PC-9 (cell line): ENCODE measurements at places on chromosomes 1 and 21. TPM values are rescaled to one million over a fixed set of nuclear protein-coding genes. Genes with fewer than 3 reads are reported as not detected.

DNA sequence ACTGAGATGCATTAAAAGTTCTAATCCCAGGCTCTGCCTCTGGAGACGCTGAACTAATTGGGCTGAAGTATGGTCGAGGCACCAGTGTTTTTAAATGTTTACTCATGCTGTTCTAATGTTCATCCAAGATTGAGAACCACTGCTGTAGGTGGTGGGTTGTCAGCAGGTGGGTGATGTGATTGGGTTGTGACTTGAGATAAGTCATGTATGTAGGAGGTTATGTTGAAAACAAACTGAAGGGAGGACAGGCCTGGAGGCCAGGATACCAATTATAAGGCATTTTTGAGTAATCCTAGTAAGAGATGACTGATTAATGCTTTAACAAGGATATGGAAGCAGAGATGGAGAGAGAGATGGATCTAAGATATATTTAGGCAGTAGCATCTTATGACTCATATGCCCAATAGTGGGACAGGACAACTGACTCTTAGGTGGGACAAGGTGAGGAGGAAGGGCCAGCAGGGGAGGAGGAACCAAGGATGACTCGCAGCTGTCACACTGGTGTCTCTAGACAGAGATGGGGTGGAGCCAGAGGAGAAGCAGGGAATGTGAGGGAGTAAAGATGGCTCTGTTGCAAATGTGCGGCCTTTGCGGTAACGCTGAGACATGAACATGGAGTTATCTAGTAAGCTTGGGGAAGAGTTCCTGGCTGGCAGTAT, 29.3 kb downstream of the RAB4A start:
- no peaks in the 10 kb centered on the region for H3K4me1 ChIP-seq
- no peaks in the 10 kb centered on the region for H3K36me3 ChIP-seq
- no peak for DNase-seq

- H3K27ac ChIP-seq, result no peak overlapping the region
- H3K4me3 ChIP-seq, result no peak overlapping the region
- H3K4me1 ChIP-seq, result no peaks in the 10 kb centered on the region
- no peak for DNase-seq
- H3K36me3 ChIP-seq, result no peaks in the 10 kb centered on the region
- H3K27me3 ChIP-seq, result no peaks in the 10 kb centered on the region
Observed at GRCh38 chr1:101918277-101918676, 78.4 kb downstream of the OLFM3 start.

- no peaks in the 10 kb centered on the region for H3K36me3 ChIP-seq
Observed at GRCh38 chr1:248831842-248832241, 6.1 kb upstream of the SH3BP5L start.

DNA sequence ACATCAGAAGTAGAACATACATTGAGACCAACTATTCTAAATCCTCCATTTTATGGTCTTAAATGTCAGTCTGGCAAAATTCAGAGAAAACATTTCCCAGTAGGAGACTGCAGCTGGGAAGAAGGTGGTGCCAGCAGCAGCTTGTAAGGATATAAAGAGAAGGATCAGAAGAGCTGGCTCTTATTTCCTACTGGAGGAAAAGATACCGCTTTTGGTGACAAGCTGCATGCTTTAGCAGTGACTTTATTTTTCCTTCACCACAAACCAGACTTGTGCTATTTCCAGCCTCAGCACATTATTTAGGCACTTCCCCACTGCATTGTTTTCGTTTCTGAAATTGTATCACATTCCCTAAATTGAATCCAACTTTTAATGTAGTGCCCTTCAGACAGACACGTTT, 28.4 kb downstream of the RNF11 start:
- H3K27me3 ChIP-seq, result no peaks in the 10 kb centered on the region
- H3K36me3 ChIP-seq, result no peaks in the 10 kb centered on the region
- H3K27ac ChIP-seq, result no peak overlapping the region
- no peak overlapping the region for H3K4me3 ChIP-seq
- peak; percentile 35 for DNase-seq
- H3K4me1 ChIP-seq, result peaks cover 44% of the 10 kb centered on the region

DNA sequence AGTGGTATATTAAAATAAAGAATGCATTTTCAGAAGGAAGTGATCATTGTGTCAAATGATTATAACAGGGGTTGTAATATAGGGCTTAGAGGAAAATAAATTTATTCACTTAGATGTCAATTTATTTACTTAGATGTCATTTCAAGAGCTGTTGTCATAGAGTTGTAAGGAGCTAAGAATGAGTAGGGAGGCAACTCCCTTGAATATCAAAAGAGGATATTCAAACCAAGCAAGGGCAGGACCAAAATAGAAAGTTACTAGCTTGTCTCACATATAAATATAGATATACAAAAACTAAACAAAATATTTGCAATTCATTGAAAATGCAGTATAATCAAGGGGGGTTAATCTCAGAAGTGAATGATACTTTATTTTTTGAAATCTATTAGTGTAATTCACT, 16.0 kb upstream of the RASAL2 start:
- H3K27ac ChIP-seq, result no peak overlapping the region
- H3K4me1 ChIP-seq, result no peaks in the 10 kb centered on the region
- H3K4me3 ChIP-seq, result no peak overlapping the region
- H3K36me3 ChIP-seq, result no peaks in the 10 kb centered on the region

DNA sequence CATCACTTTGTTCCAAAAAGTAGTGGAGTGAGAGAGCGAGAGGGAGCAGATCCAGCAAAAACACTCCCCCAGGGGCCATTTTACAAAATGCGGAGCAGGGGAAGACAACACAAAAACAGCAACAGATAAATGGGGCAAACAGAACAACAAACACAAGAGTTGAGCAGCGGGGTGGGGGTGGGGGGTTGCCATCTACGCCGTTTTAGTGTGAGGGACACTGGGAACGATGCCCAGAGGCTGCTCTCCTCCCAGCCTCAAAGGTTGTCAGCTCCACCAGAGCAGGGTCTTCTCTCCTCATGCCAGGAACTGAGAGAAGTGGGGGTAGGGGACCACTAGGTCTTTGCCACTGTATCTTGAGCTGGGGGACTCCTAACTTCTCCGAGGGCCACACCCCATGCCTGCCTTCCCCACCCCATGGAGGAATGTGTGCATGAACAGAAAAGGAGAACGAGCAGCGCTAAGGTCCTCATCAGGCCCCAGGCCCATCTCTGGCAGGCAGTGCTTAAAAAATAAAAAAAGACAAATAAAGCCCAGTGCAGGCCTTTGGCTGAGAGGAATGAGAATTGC, 1.3 kb upstream of the PBXIP1 start:
- no peak overlapping the region for H3K4me3 ChIP-seq
- DNase-seq, result no peak
- H3K36me3 ChIP-seq, result no peaks in the 10 kb centered on the region
- no peak overlapping the region for H3K27ac ChIP-seq

The CD5L gene
- total RNA-seq, result not detected in 2 replicates

The LIN9 gene
- 10.0 and 12.1 TPM in 2 replicates for total RNA-seq

GRCh38 chr1:222728746-222729145, 8.3 kb upstream of the FAM177B start:
- no peak for DNase-seq
- no peak overlapping the region for H3K27ac ChIP-seq
- no peak overlapping the region for H3K4me3 ChIP-seq
- H3K4me1 ChIP-seq, result no peaks in the 10 kb centered on the region
- H3K36me3 ChIP-seq, result peaks cover 58% of the 10 kb centered on the region

- H3K36me3 ChIP-seq, result no peaks in the 10 kb centered on the region
- H3K4me1 ChIP-seq, result no peaks in the 10 kb centered on the region
- no peak overlapping the region for H3K4me3 ChIP-seq
Observed at GRCh38 chr1:190320952-190321351, 156.7 kb downstream of the BRINP3 start.

- H3K36me3 ChIP-seq, result no peaks in the 10 kb centered on the region
- no peaks in the 10 kb centered on the region for H3K4me1 ChIP-seq
- no peak overlapping the region for H3K4me3 ChIP-seq
- no peaks in the 10 kb centered on the region for H3K27me3 ChIP-seq
Observed at GRCh38 chr21:42559326-42559725, 45.7 kb downstream of the SLC37A1 start.

- H3K4me1 ChIP-seq, result peaks cover 26% of the 10 kb centered on the region
- no peak for DNase-seq
- no peak overlapping the region for H3K4me3 ChIP-seq
Observed at GRCh38 chr1:40887012-40887378, 24.8 kb upstream of the CITED4 start.

GRCh38 chr1:54645806-54646676, 4.5 kb downstream of the MROH7 start:
- H3K27ac ChIP-seq, result no peak overlapping the region
- peaks cover 19% of the 10 kb centered on the region for H3K27me3 ChIP-seq
- no peak overlapping the region for H3K4me3 ChIP-seq
- DNase-seq, result no peak
- H3K36me3 ChIP-seq, result no peaks in the 10 kb centered on the region
- no peaks in the 10 kb centered on the region for H3K4me1 ChIP-seq

- no peak overlapping the region for H3K4me3 ChIP-seq
- H3K4me1 ChIP-seq, result no peaks in the 10 kb centered on the region
- H3K27me3 ChIP-seq, result no peaks in the 10 kb centered on the region
- no peak overlapping the region for H3K27ac ChIP-seq
Observed at GRCh38 chr1:155833665-155834295, 23.2 kb downstream of the GON4L start.

The AGT gene
- total RNA-seq, result not detected in 2 replicates

GRCh38 chr1:53409695-53410094, 49.5 kb upstream of the DMRTB1 start:
- no peaks in the 10 kb centered on the region for H3K36me3 ChIP-seq
- H3K27ac ChIP-seq, result no peak overlapping the region
- H3K4me3 ChIP-seq, result no peak overlapping the region
- no peak for DNase-seq
- peaks cover 35% of the 10 kb centered on the region for H3K4me1 ChIP-seq
- H3K27me3 ChIP-seq, result 0 out of 2 replicates have a peak, but pooled peaks cover 10% of the 10 kb centered on the region

The NTRK1 gene
- not detected in 2 replicates for total RNA-seq

DNA sequence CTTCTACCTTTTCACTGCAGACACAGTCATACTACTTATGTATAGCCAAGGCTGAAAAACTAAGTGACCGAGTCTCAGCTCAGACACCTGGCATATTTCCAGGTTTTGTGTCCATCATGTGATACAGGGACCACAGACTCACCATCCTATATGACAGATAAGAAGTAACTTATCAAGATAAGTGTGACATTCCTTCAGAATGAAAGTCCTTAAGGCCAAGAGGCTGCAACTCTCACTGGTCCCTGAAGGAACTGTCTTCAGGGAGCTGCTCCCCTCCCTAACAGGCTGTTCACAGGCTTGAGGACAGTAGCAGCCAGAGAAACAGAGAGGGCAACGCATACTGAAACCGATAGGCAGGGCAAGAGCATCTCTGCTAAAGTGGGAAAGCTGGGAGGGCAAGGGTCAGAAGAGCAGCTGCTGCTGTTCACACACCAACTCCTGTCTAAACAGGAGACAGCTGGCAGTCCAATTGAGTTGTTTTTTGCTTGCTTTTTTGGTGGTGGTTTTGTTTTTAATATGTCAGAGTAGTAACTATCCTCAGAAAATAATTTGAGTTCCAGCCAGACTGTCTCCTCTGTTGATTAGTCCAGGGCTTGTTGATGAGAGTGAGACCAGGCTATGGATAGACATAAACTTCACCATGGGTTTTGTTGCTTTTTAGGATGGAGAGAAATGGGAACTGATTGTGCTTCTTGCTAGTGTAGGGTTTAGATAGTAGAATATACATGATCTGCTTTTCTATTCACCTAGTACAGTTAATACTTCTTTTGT, 67.7 kb downstream of the MACF1 start:
- H3K4me1 ChIP-seq, result no peaks in the 10 kb centered on the region
- H3K4me3 ChIP-seq, result no peak overlapping the region
- no peaks in the 10 kb centered on the region for H3K27me3 ChIP-seq
- DNase-seq, result no peak
- no peaks in the 10 kb centered on the region for H3K36me3 ChIP-seq

DNA sequence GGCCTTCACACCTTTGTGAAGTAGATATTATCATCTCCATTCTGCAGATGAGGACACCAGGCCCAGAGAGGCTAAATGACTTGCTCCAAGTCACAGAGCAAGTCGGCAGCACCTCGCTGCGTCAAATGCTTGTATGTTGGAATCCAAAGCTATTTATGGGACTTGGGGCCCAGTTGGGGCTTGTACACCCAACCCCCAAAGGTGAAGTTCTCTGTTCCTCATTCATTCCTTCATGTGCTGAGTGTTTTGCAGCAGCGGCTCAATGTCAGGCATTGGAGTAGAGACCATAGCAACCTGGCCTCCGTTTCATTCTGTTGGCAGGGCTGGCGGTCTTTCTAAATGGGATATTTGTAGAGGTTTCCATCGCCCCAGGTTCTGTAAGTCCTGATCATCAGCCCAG, 113.4 kb upstream of the SLC25A33 start:
- no peaks in the 10 kb centered on the region for H3K36me3 ChIP-seq
- DNase-seq, result no peak
- no peak overlapping the region for H3K27ac ChIP-seq
- no peaks in the 10 kb centered on the region for H3K27me3 ChIP-seq
- no peak overlapping the region for H3K4me3 ChIP-seq

DNA sequence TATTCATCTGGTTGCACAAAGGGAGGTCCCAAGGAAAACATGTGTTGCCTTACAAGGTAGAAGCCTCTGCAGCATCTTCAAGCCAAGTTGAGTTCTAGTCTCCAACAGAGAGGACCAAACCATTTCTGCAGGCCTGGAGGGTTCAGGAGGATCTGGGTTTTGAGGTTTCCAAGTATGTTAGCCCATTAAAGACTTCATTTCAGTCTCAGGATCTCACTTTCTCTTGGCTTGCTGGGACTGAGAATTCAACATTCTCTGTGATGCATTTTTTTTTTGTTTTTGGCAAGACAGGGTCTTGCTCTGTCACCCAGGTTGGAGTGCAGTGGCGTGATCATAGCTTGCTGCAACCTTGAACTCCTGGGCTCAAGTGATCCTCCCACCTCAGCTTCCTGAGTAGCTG, 8.8 kb upstream of the MYOCOS start:
- no peaks in the 10 kb centered on the region for H3K36me3 ChIP-seq
- H3K4me3 ChIP-seq, result no peak overlapping the region
- H3K4me1 ChIP-seq, result no peaks in the 10 kb centered on the region
- DNase-seq, result no peak
- no peaks in the 10 kb centered on the region for H3K27me3 ChIP-seq
- H3K27ac ChIP-seq, result no peak overlapping the region

- H3K36me3 ChIP-seq, result no peaks in the 10 kb centered on the region
- H3K27me3 ChIP-seq, result no peaks in the 10 kb centered on the region
- no peak overlapping the region for H3K27ac ChIP-seq
- no peaks in the 10 kb centered on the region for H3K4me1 ChIP-seq
- no peak overlapping the region for H3K4me3 ChIP-seq
Observed at GRCh38 chr1:84899969-84900368, 7.0 kb upstream of the LPAR3 start.

DNA sequence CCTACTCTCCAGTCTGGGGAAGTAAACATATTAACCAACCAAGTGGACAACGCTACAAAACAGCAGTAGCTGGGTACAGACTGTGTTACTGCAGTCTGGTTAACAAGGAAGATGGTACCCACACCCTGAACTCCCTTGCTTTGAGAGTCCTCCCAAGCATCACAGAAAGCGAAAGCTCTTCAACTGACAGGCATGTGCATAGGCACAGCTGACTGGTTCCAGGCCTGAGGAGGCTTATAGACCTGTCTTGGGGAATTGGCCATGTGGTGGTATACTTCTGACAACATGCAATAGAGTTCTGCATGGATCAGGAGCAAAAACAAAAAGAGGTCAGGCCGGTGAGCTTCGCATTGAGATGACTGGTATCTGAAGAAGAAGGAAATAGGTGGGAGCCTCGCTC, 17.4 kb downstream of the LMX1A start:
- no peak overlapping the region for H3K27ac ChIP-seq
- DNase-seq, result no peak
- H3K4me3 ChIP-seq, result no peak overlapping the region
- H3K27me3 ChIP-seq, result 0 out of 2 replicates have a peak, but pooled peaks cover 7% of the 10 kb centered on the region
- H3K36me3 ChIP-seq, result no peaks in the 10 kb centered on the region
- no peaks in the 10 kb centered on the region for H3K4me1 ChIP-seq

The SERPINC1 gene
- 0.44 TPM in 1 of 2 replicates, not detected in the other for total RNA-seq

The IL24 gene
- total RNA-seq, result not detected in 2 replicates
